HFFc6 (cell line): ENCODE measurements at places on chromosomes 7 and 10. TPM values are rescaled to one million over a fixed set of nuclear protein-coding genes. Genes with fewer than 3 reads are reported as not detected.
A peak's percentile ranks its signal among the peaks of the same experiment; 100 is the strongest.

GRCh38 chr7:101729241-101729883 lies 88.1 kb upstream of the CUX1 start:
- no peak overlapping the region for H3K4me3 ChIP-seq
- no peaks in the 10 kb centered on the region for H3K36me3 ChIP-seq
- DNase-seq = no peak
- no peak overlapping the region; the same call in 1 of the 2 replicates for H3K27ac ChIP-seq
- peaks cover 6% of the 10 kb centered on the region for H3K4me1 ChIP-seq

GRCh38 chr10:71408436-71409225 lies 11.9 kb downstream of the CDH23 start:
- no peak for DNase-seq
- no peak overlapping the region for H3K27ac ChIP-seq
- peaks cover 7% of the 10 kb centered on the region for H3K27me3 ChIP-seq
- no peaks in the 10 kb centered on the region for H3K36me3 ChIP-seq
- no peak overlapping the region for H3K4me3 ChIP-seq

DNA sequence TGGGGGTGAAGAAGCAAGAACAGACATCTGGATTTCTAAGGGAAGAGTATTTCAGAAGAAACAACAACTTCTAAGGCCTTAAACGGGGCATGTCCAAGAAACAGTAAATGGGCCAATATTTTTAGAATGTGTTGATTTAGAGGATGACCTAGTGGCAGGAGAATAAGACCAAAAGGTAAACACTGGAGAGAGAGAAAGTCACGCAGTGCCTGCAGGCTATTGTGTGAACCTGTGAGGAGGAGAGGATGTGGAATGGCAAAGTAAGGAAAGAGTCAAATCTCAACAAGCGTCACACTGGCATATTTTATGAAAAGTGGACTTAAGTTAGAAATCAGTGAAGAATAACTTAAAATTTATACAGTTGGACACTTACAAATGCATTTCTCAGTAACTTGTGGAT lies 78.1 kb upstream of the EGFR start:
- H3K27me3 ChIP-seq = no peaks in the 10 kb centered on the region; the same call in 1 of the 2 replicates
- H3K4me3 ChIP-seq = no peak overlapping the region
- no peak for DNase-seq
- no peak overlapping the region for H3K27ac ChIP-seq

The KCNMA1 gene
- total RNA-seq = 90.1 to 190 TPM (median 154 TPM) in 3 replicates

The ING3 gene
- 11.8 to 13.9 TPM (median 13.0 TPM) in 3 replicates for total RNA-seq

The CACNA2D1 gene
- 31.0 to 35.2 TPM (median 34.9 TPM) in 3 replicates for total RNA-seq

DNA sequence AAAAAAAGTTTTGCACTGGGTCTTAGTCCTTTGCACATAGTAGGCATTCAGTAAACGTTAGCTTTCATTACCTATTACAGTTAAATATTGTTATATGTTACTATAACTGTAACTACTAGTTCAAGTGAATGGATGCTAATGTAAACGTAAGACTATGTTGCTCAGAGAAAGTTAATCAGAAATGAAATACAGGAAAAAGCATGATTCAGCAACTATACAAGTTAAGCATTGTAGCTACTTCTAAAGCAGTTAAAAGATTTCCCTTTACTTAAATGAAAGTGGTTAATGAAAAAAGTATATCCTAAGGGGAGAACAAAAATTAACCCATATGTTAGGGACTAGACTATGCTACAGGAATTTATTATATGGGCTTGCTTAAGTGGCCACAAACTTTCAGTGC lies 121.2 kb downstream of the SKAP2 start:
- H3K27ac ChIP-seq = no peak overlapping the region
- no peaks in the 10 kb centered on the region for H3K36me3 ChIP-seq
- no peak for DNase-seq
- no peak overlapping the region for H3K4me3 ChIP-seq

DNA sequence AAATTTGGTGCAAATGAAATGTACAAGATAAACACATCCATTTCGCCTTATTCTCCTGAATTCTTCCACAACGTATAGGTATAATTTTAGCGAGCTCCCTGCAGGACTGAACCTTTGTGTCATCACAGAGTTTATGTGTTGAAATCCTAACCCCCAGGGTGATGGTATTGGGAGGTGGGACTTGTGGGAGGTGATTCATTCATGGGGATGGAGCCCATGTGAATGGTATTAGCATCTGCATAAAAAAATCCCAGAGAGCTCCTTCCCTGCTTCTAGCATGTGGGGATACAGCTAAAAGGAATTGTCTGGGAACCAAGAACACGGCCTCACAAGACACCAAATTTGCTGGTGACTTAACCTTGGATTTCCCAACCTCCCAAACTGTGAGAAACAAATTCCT lies 741.4 kb upstream of the VSTM2A start:
- no peaks in the 10 kb centered on the region for H3K4me1 ChIP-seq
- H3K36me3 ChIP-seq = no peaks in the 10 kb centered on the region
- H3K4me3 ChIP-seq = no peak overlapping the region
- H3K27me3 ChIP-seq = peaks cover 2% of the 10 kb centered on the region; the same call in 1 of the 2 replicates
- DNase-seq = no peak

GRCh38 chr7:14377646-14378266 lies 388.3 kb upstream of the ETV1 start:
- peak overlapping the region; percentile 41; the same call in 1 of the 2 replicates for H3K4me3 ChIP-seq
- H3K27me3 ChIP-seq = no peaks in the 10 kb centered on the region
- H3K36me3 ChIP-seq = no peaks in the 10 kb centered on the region
- H3K4me1 ChIP-seq = peaks cover 39% of the 10 kb centered on the region

DNA sequence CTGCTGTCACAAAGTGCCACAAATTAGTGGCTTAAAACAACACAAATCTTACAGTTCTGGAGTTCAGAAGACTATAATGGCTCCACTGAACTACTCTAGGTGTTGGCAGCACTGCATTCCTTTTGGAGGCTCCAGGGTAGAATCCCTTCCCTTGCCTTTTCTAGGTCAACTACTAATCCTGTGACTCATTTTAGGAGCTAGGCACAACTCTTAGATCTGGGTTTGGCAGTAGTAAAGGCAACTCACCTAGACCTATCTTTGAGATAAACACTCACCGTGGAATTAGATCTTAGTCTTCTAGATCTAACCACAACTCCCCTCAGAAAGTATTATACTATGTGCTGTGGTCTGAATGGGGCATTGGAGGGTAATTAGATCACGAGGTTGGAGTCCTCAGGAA lies 60.4 kb downstream of the ANKIB1 start:
- no peak overlapping the region for H3K27ac ChIP-seq
- H3K4me1 ChIP-seq = peaks cover 22% of the 10 kb centered on the region
- H3K4me3 ChIP-seq = no peak overlapping the region
- peaks cover 4% of the 10 kb centered on the region; the same call in 1 of the 2 replicates for H3K36me3 ChIP-seq

DNA sequence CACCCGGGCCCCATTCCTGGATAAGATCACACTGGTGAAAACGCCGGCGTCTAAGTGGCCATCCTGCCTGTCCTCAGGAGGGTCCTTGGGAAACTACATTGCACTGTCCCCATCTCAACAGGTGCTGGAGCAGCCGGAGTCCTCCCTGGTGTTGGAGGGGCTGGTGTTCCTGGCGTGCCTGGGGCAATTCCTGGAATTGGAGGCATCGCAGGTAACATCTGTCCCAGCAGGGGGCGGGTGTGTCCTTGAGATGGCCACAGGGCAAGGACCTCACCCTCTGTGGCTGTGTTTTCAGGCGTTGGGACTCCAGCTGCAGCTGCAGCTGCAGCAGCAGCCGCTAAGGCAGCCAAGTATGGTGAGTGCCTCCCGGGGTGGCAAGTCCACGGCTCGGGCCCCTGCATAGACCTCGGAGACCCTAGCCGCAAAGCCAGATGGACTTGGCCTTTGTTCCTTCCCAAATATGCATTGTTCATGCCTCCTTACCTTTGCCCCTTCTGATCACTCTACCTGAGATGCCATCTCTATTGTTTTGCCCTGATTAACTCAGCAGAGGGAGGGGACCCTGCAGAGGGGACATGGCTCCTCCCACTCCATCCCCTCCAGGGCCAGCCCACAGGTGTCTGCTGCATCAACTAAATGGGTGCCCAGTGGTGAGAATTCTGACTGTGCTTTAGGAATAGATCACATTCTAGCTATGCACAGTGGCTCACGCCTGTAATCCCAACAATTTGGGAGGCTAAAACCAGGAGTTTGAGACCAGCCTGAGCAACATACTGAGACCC lies 23.8 kb downstream of the ELN start:
- peaks cover 4% of the 10 kb centered on the region; the same call in 1 of the 2 replicates for H3K27me3 ChIP-seq
- no peak overlapping the region for H3K4me3 ChIP-seq
- DNase-seq = no peak

GRCh38 chr7:99381664-99382075 lies 7.1 kb downstream of the ARPC1B start:
- H3K4me3 ChIP-seq = no peak overlapping the region
- H3K27me3 ChIP-seq = no peaks in the 10 kb centered on the region; the same call in 1 of the 2 replicates
- peaks cover 32% of the 10 kb centered on the region for H3K4me1 ChIP-seq
- no peak for DNase-seq
- H3K27ac ChIP-seq = no peak overlapping the region; the same call in 1 of the 2 replicates

The CCL24 gene
- not detected in 3 replicates for total RNA-seq

DNA sequence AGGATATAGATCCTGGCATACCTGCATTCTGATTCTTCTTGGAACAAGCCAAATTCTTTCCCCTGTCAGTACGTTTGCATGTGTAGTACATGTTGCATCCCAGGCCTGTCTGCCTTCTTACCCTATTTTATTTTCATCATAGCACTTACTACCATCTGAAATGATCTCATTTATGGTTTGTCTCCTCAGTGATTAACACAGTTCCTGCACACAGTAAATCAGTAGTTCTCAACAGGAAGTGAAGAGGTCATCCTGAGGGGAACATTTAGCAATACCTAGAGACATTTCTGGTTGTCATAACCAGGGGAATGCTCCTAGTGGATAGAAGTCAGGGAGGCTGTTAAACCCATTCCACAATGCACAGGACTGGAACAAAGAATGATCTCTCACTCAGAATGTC lies 38.2 kb upstream of the SLC26A4 start:
- peak; percentile 76 for DNase-seq
- no peak overlapping the region for H3K27ac ChIP-seq
- H3K4me1 ChIP-seq = peaks cover 7% of the 10 kb centered on the region
- H3K36me3 ChIP-seq = no peaks in the 10 kb centered on the region; the same call in 1 of the 2 replicates
- H3K27me3 ChIP-seq = no peaks in the 10 kb centered on the region

- DNase-seq = no peak
- no peaks in the 10 kb centered on the region; the same call in 1 of the 2 replicates for H3K27me3 ChIP-seq
- H3K36me3 ChIP-seq = peaks cover 9% of the 10 kb centered on the region
Observed at GRCh38 chr10:99360934-99361333, 31.8 kb downstream of the CNNM1 start.

DNA sequence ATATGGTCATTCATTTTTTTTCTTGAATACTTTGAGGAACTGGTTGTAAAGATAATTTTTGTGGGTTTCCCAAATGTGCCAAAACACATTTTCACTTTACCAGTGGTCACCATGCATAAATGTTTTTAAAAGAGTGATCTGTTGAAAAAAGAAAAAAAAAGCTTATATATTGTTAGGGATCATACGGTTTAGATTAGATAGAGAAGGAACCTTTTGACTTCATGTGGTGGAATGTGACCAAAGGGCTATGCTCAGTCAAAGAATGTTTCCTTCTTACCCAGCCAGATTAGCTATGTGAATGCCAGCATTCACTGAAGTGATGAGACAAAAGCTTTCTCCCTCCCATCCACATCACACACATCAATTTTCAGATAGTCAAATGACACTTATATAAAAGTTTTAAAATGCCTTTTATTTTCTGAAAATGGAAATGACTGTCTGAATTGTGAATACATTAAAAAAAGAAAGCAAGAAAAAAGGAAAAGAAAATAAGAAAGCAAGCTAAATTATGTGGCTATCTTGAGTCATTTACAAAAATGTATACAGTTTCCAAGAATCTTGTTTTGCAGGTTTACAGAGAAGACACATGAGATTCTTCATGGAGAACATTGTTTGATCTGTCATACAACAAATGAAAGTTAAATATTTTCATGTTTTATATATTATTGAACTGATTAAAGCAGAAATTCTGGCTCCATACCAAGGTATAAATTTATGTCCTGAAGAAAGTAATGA lies 8.6 kb upstream of the CPED1 start:
- H3K27ac ChIP-seq = peak overlapping the region; percentile 14; the same call in 1 of the 2 replicates
- peak overlapping the region; percentile 9; the same call in 1 of the 2 replicates for H3K4me3 ChIP-seq
- no peaks in the 10 kb centered on the region for H3K36me3 ChIP-seq
- no peak for DNase-seq
- peaks cover 41% of the 10 kb centered on the region for H3K4me1 ChIP-seq

DNA sequence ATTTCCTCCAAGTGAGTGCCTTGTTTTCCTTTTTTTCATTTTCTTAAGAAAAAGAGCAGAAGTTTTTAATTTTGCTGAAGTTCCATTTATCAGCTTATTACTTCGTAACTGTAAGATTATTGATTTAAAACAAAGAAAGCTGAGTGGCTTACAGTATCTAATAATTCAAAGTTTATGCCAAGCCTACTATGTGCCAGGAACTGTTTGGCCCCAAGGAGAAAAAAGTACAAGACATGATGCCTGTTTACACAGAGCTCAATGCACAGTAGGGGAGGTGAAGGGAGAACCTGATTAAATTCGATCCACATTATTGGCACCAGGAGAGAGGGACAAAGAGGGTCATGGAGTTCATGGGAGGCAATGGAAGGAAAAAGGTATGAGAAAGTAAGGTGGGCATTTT lies 419.3 kb upstream of the ZMIZ1 start:
- H3K4me1 ChIP-seq = peaks cover 25% of the 10 kb centered on the region
- no peak for DNase-seq
- H3K27ac ChIP-seq = no peak overlapping the region
- H3K36me3 ChIP-seq = no peaks in the 10 kb centered on the region
- H3K27me3 ChIP-seq = peaks cover 27% of the 10 kb centered on the region

GRCh38 chr10:133109711-133110110 lies 22.0 kb downstream of the ADGRA1 start:
- H3K36me3 ChIP-seq = peaks cover 20% of the 10 kb centered on the region
- H3K4me3 ChIP-seq = no peak overlapping the region
- no peak overlapping the region for H3K27ac ChIP-seq
- H3K27me3 ChIP-seq = peaks cover 4% of the 10 kb centered on the region

- H3K36me3 ChIP-seq = peaks cover 40% of the 10 kb centered on the region
- peak overlapping the region; percentile 90 for H3K27ac ChIP-seq
- H3K4me1 ChIP-seq = peaks cover 91% of the 10 kb centered on the region
- peak overlapping the region; percentile 80 for H3K4me3 ChIP-seq
- peak; percentile 76 for DNase-seq
- peaks cover 3% of the 10 kb centered on the region for H3K27me3 ChIP-seq
Observed at GRCh38 chr10:58701405-58702135, 188.9 kb downstream of the BICC1 start.

- no peaks in the 10 kb centered on the region for H3K36me3 ChIP-seq
- peak overlapping the region; percentile 47; the same call in 1 of the 2 replicates for H3K4me3 ChIP-seq
- peaks cover 37% of the 10 kb centered on the region for H3K4me1 ChIP-seq
- DNase-seq = peak; percentile 70
- H3K27ac ChIP-seq = peak overlapping the region; percentile 37; the same call in 1 of the 2 replicates
Observed at GRCh38 chr7:13197501-13197900, 510.1 kb downstream of the ARL4A start.

The SAMD8 gene
- total RNA-seq = 27.3 to 31.5 TPM (median 27.8 TPM) in 3 replicates

The OGDH gene
- total RNA-seq = 81.9 and 83.5 TPM in 2 replicates

The WAC gene
- 71.2 to 81.5 TPM (median 72.1 TPM) in 3 replicates for total RNA-seq

- no peak overlapping the region for H3K27ac ChIP-seq
- H3K36me3 ChIP-seq = no peaks in the 10 kb centered on the region
- H3K27me3 ChIP-seq = peaks cover 2% of the 10 kb centered on the region; the same call in 1 of the 2 replicates
- peak; percentile 3 for DNase-seq
Observed at GRCh38 chr10:99276848-99277486, 41.3 kb upstream of the HPSE2 start.
